ENCODE measurements at places on chromosomes 3 and 15. TPM values are rescaled to one million over a fixed set of nuclear protein-coding genes. Genes with fewer than 3 reads are reported as not detected.

GRCh38 chr3:170690661-170690981, 104.7 kb upstream of the SLC7A14 start:
- DNase-seq, result no peak

- DNase-seq, result no peak
These were observed 18.2 kb downstream of the IDH3A start for GRCh38 chr15:78167227-78167888.

OIP5 gene
- total RNA-seq, result 1.3 TPM

DNA sequence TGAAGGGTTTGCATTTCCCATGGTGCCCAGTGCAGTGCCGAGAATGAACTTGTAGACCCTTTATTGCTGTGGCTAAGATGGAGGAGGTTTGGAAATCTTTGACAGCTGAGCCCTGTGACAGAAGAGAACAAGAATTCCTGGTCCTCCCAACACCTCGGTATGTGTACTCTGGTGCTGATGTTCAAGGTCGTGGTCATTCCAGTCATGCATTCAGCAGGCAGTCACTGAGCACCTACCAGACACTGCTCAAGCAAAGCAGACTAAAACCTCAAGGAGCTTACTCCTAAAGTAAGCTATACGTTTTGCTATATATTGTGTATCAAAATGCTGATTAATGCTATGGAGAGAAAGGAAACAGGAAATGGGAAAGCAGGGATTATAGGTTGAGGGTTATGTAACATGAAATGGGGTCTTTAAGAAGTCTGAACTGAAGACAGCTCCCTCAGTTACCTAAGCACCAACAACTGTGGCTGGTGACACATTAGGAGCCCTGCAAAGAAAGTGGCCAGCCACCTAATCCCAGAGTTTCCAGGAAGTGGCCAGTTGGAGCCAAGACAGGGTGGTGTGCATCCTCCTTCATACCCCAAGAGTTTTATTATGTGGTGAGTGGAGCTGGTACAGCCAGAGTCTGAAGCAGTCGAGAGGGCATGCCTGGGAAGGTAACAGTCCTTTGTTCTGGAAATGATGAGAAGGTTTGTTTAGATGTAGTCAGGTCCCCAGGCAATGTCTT, 65.0 kb downstream of the CCNL1 start:
- DNase-seq, result peak; percentile 11

- no peak for DNase-seq
These were observed 165.5 kb downstream of the IL5RA start for GRCh38 chr3:2944628-2945027.

PLXND1 gene
- 2.3 TPM for total RNA-seq

C3orf49 gene
- not detected for total RNA-seq

CHP1 gene
- 132 TPM for total RNA-seq

FBXO40 gene
- not detected for total RNA-seq

SUMF1 gene
- 87.7 TPM for total RNA-seq

- no peak for DNase-seq
These were observed 159.2 kb downstream of the MEGF11 start for GRCh38 chr15:66094331-66094730.

- no peak for DNase-seq
These were observed 1.8 kb downstream of the IFT122 start for GRCh38 chr3:129441782-129442181.

GRCh38 chr15:27768732-27769475, 330.2 kb downstream of the OCA2 start:
- DNase-seq, result no peak

MRPS25 gene
- 62.5 TPM for total RNA-seq

DNA sequence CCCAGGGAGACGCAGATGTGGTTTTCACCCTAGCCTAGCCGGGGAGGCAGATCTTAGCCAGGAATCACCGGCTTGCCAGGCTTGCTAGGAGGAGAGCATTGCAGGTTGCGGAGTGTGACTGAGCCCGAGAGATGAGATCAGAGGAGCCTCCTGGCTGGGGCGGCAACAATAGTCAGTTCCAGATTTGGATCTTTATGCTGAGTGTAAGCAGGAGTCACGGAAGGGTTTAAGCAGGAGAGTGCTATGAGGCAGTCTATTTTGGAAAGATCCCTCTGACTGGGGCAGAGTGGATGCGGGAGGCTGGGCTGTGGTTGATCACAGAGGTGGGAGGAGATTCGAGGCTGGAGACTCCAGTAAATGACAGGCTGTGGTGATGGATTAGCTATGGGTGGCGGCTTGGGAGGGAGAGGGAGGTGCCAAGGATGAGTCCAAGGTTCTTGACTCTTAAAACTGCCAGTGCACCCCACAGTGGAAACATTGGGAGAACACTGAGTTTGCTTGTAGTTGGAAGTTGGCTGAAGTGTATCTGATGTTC, 10.4 kb upstream of the BAHD1 start:
- peak; percentile 44 for DNase-seq

DNA sequence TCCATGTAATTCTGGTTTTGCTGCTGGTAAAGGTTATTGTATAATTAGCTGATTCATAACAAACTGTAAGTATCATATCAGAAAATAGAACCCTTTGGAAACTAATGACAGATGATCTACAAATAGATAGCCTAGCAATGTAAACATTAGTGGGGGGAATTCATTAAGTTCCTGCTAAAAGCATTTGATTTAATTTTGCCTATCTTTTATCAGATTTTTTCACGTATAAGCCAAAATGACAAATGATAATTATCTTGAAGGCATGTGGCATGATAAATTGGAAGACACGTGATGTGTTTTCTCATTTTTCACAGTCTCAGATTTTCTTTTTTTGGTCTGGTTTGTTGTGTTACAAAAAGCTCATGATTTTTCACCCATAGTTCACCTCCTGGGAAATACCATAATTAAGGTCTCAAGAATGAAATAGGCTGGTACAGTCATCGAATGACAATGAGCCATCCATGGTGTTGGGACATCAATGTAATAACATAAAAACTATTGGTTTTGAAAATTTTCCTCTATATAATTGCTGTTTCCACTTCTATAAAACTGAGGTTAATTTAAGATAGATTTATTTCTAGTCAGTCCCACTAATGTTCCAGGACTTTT, 325.9 kb upstream of the TBL1XR1 start:
- DNase-seq, result peak; percentile 24

DNA sequence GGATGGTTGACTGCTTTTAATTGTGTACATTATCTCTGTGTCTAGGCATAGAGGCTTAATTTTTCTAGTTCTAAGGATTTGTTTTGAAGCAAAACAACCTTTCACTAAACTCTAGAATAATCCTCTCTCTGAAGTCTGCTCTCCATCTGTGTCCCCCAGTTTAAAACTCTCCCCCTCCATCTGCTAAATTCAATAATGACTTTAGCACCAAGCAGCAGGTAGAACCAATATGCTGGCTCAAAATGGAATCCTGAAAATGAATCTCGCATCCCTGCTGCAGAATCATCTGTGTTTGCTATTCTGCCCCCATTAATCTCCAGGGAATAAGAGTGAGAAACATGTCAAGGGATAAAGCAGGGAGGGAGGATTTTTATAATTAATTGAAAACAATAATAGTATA, 111.8 kb downstream of the TUSC7 start:
- DNase-seq, result no peak

FGF7 gene
- not detected for total RNA-seq

SLC6A1 gene
- total RNA-seq, result not detected

PROS1 gene
- 80.2 TPM for total RNA-seq

NEK10 gene
- total RNA-seq, result 2.7 TPM

- DNase-seq, result peak; percentile 97
These were observed 40.3 kb upstream of the PARL start for GRCh38 chr3:183924956-183925355.

- no peak for DNase-seq
These were observed 37.0 kb downstream of the PIK3R4 start for GRCh38 chr3:130709671-130710070.

DNA sequence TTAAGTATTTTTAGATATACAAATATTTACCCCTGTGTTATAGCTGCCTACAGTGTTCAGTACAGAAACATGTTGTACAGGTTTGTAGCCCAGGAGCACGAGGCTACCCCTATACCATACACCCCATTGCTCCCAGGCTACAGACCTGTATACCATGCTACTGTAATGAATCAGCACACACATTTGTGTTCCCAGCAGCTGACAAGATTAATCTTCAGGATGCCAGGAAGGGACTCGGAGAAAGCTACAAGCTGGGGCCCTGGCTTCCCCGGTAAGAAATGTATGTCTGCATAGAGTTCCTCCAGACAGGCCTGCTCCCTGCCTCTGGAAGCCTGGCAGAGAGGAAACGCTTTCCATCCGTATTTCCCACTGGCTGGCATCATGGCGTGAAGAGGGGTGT, 136.5 kb downstream of the XXYLT1 start:
- DNase-seq, result no peak

DNA sequence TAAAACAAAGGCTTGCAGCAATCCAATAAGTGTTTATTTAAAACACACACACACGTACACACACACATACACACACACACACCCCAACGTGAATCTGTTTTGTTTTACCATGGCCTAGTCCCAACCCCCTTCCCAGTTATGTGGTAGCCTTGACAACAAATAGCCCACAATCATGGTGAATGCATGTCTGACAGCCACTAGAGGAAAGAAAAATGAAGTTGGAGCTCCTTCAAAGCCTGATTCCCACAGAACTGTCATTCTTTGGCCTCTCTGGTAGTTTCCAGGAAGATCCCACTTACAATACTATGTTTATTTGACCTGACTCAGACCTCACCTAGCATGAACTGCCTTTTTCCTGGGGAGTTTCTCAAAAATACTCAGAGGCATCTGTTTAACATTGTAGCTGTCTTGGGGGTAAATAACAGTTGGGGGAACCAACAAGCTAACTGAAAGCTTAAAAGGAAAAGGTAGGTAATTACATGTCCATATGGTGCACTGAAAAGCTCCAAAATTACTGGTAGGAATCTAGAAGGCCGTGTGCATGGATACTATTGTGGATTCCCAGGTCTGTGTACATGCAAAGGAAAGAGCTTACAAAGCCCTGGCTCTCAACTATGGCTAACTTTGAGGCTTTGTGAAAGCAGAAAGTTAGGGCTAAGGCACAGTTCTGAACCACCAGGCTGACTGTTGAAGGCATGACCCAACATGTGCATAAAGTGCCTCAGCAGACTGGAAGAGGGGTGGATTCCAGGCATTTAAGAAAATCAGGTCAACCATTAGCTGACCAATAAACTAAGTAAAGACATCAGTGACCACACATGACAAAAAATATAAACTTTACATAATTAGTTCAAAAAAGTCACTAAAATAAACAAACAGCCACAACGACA, 65.3 kb downstream of the FAIM start:
- DNase-seq, result peak; percentile 63

- DNase-seq, result no peak
These were observed 21.6 kb downstream of the RPL22L1 start for GRCh38 chr3:170848292-170848917.

DNA sequence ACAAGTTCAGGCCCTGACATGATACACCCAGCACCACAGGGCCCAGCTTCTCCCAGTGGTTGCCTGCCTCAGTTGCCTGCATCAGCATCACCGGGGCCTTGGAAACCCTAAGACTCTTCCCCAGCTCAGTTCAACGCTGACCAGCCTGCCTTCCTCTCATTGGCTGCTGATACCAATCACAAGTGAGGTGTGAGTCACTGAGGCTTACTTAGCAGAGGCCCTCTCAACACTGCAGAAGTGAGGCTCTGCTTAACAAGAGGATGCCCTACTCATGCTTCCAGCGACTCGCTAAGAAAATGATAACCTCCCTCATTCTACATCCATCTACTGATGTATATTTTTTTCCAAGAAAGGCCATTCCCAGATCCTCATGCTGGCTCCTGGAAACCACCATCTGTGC, 151.9 kb downstream of the ADAMTS17 start:
- no peak for DNase-seq

DNA sequence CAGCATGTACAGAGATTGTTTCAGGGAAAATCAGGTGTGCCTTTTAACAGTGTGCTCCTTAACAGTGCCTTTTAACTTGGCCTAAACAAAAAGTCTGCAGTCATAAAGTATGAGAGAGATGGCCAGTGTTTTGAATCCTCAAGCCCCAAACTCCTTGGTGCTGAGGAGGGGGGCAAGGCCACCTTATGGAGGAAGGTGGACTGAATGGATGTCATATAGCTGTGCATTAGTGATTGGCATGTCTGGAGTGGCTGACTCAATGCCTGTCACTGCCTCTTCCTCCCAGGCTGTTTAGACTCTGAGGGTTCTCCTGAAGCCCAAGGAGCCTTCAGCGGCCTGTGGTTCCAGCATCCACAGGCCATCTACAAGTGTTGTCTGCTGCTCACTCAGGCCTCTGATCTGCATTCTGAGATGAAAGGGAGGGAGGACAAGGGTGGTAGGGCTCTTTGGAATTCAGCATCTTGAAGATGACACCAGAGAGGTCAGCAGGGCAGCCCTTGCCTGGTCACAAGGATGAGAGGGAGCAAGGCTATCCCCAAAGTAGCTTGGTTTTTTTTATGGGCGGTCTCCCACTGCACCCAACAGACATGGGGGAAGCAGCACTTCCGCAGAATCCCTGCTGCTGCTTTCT, 1.5 kb downstream of the FOXL2NB start:
- DNase-seq, result no peak

GRCh38 chr3:123723522-123724168, 138.8 kb upstream of the HACD2 start:
- DNase-seq, result peak; percentile 66

DNA sequence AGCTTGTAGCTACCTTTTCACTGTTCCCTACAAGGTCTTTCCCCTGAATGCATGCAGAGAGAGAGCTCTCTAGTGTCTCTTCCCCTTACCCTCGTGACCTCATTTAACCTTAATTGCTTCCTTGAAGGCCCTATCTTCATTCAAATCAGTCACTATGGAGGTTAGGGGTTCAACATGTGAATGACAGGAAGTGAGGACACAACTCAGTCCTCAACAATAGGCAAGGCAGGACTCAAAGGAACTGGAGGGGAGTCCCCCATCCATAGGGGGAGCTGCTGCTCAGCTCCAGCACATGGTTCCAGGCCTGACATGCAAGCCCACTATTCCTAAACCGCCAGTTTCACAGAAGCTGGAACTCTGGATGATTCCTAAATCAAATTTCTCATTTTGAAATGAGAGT, 33.8 kb upstream of the GYG1 start:
- DNase-seq, result no peak

PSMD6 gene
- total RNA-seq, result 70.7 TPM

- no peak for DNase-seq
These were observed 206.0 kb upstream of the SUCLG2 start for GRCh38 chr3:67860429-67860828.

DNA sequence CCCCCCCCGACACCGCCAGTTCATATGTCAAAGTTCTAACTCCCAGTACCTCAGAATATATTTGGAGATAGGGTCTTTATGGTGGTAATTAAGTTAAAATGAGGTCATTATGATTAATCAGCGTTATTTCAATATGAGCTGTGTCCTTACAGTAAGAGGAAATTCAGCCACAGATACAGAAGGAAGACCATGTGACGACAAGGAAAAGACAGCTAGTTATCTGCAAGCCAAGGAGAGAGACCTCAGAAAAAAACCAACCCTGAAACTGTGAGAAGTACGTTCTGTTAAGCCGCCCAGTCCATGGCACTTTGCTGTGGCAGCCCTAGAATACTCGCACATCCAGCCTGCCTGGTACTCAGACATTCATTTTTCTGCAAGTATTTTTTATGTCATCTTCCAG, 62.3 kb upstream of the ARL8B start:
- DNase-seq, result no peak

DNA sequence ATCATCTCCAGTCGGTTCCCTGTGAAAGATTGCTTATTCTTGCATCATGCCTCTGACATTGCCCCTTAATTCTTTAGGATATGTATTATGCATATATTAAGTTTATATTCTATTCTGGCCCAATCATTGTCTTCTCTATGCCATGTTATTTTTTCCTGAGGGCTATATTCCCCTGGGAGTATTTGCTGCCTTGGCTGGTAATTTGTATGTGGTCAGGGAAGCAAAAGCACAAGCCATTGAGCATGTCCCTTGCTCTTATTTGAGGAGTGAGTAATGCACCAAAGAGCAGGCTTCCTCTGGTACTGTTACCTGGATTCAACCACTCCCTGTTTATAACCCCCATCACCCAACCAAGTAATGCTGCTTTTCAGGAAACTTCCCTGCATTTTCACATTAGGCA, 36.3 kb downstream of the STAC start:
- peak; percentile 45 for DNase-seq

Data from mammary epithelial cell (primary cell).